Effector memory CD4-positive, alpha-beta T cell (primary cell): ENCODE measurements at places on chromosomes 4 and X.

- DNase-seq, result no peak
Measured at GRCh38 chrX:102599951-102600579, 750 bp downstream of the ARMCX5 start.

DNA sequence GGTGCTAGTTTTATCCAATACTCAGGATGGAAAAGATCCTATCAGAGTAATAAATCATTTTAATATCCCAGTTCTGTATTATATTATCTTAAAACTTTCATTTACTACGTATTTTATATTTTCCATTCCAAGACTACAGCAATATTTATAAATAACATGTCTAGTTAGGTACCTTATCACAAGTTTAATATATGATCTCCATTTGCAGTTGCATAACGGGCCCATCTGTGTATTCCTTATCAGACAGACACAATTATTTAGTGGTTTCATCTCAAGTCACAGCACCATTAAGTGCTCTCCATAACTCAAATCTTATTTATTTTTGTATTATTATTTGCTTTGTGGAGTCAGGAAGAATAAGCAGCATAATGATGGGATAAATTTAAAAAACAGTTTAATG is 333.9 kb downstream of the SH2D1A start:
- no peak for DNase-seq

DNA sequence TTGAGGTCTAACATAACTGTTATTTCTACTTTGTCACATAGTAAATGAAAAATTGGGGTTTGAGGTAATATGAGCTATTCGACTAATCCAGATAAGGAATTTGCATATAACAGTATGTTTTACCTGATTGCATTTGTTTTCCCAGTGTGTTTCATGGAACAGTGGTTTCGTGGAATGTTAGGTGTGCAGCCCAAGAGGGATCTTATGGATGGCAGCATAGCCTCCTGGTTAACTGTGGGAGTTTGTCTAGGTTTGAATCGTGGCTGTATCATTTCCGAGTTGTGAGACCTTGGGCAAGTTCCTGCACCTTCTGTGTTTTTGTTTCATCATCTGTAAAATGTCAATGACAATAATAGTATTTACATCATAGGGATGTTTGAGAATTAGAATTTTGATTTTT is 7.9 kb downstream of the BMPR1B start:
- no peak for DNase-seq

DNA sequence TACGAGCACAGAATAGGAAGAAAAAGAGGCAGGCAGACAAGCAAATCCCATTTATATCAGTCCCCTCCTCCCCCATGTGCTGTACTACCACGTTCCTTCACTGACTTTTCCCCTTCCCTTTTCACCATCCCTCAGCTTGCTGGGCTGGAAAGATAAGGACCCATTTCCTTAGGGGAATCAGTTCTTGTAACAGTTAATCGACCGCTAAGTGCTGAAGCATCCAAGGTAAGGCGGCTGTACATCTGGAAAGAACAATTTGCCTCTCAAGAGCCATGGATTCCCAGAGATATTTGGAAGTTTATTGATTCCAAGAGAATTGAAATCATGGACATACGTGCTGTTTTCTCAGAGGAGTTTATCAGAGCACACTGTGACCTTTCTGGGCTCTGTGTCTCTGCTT is 1688.0 kb downstream of the STIM2 start:
- DNase-seq, result no peak

DNA sequence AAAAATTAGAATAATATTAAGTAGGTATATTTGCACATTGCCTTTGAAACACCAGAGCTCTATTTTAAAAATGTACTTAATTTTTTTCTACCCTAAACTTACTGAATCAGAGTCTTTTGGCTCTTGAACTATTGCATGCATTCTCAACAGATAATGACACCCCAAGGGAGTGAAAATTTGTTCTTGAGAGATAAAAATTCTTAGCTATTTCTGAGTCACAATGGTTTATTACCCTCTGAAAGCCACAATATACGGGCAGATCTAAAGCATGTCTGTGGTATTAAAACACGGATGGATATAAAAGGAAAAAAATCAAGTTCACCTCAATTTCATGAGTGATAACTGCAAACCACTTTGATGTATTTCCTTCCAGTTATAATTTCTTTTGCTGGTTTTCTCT is 636.3 kb upstream of the FTHL17 start:
- DNase-seq, result no peak

GRCh38 chrX:101081231-101081630 is 2.6 kb downstream of the TMEM35A start:
- no peak for DNase-seq

- DNase-seq, result no peak
Measured at GRCh38 chr4:132001542-132001941, 1147.6 kb upstream of the PCDH10 start.

DNA sequence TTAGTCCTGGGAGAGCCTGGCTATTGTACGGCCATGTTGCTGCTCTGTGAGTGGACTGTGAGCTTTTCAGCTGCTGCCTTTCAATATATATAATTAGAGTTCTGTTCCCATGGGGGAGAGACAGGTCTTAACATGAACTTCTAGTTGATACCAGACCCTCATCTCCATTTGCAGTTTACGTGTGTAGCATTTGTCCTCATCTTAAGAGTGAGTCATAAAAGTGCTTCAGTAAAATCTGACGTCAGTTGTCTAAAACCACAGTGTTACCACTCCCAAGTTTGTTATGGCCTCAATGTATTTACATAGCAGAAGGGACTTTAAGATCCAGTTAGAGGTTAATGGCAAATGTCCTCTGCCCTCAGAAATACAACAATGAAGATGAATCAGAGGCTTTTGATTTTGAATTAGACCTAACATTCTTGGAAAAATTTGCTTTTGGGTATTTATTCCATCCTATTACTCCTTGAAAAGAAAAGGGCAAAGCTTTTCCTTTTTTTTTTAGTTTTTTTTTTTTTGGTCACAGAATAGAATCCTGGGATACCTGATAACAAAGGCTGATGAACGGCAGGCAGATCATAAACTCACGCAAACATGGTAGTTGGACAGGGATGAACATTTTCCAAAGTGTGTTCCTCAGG is 38.6 kb downstream of the PHOX2B start:
- no peak for DNase-seq

GRCh38 chr4:53361451-53361850 is 4.4 kb downstream of the SCFD2 start:
- no peak for DNase-seq

- DNase-seq, result no peak
Measured at GRCh38 chr4:112706840-112707207, 69.9 kb downstream of the LARP7 start.

- no peak for DNase-seq
Measured at GRCh38 chr4:139863531-139863930, 197.9 kb downstream of the MGST2 start.

DNA sequence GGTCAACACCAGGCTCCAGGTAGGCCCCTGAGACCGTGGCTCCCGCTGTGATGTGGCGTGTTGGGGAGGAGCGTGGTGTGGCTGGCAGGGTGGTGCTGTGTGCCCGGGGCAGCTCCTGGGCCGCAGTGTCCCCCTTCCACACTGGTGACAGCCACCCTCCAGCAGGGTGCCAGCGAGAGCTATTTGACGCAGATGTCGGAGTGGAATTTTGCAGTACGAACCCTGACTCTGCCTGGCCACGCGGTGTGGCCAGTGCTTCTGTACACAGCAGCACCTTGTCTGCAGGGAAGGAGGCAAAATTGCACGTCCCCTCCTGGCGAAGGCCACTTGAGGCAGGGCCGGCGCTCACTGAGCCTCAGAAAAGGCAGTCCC is 53.2 kb downstream of the CPZ start:
- DNase-seq, result no peak

GRCh38 chr4:87071401-87071800 is 136.6 kb downstream of the AFF1 start:
- no peak for DNase-seq

- no peak for DNase-seq
Measured at GRCh38 chr4:10811991-10812390, 127.4 kb upstream of the CLNK start.

DNA sequence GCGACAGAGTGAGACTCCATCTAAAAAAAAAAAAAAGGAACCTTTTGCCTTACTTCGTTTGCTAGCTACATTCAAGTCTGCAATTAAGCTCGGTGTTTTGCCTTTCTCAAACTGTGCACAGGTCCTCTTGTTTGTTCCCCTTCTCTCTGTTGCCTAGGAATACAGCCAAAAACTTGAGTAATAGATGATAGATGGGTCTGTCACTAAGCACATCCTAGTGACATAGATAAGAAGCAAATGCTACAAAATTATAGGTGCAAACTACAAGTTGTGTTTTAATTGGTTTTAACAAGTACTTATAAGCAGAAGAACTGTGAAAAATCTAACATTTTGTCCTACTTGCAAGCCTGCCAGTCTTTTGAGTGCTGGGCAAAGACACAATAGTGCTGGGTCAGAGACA is 95.2 kb downstream of the SNCA start:
- DNase-seq, result no peak

DNA sequence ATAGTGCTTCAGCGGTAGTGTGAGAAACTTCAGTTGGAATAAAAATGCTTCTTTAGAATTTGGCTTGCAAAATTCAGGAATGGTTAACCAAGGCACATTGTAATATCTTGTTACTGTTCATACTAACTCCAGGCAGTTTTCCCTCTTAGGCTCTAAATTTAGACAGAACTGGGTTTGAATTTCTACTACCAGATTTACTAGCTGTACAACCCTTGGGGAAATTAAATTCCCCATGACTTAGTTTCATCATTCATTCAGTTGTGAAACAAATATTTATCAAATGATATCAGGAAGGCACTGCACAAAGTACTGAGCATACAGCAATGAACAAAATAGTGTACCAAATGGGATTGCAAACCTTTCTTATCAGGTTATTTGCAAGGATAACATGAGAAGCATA is 135.0 kb upstream of the IL15 start:
- no peak for DNase-seq

DNA sequence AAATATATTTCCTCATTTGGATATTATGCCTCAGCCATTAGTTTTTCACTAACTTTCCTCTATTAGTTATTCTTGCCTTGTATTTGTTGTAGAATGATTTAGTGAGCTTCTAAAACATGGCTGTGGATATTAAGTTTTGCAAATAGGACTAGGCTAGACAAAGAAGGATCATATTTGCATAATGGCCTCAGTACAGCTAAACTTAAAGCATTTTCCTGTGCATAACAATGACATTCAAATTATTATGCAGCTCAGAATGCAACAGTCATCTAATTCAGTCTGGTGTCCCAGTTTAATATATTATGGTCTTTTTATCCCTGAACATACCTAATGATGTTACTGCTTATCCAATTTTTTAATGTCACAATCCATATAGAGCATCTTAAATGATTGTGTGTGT is 155.3 kb upstream of the DDIT4L start:
- no peak for DNase-seq

- DNase-seq, result no peak
Measured at GRCh38 chr4:86688026-86688425, 93.9 kb downstream of the PTPN13 start.
